ENCODE measurements at places on chromosomes 5 and 9. TPM values are rescaled to one million over a fixed set of nuclear protein-coding genes. Genes with fewer than 3 reads are reported as not detected.
A peak's percentile ranks its signal among the peaks of the same experiment; 100 is the strongest.

DNA sequence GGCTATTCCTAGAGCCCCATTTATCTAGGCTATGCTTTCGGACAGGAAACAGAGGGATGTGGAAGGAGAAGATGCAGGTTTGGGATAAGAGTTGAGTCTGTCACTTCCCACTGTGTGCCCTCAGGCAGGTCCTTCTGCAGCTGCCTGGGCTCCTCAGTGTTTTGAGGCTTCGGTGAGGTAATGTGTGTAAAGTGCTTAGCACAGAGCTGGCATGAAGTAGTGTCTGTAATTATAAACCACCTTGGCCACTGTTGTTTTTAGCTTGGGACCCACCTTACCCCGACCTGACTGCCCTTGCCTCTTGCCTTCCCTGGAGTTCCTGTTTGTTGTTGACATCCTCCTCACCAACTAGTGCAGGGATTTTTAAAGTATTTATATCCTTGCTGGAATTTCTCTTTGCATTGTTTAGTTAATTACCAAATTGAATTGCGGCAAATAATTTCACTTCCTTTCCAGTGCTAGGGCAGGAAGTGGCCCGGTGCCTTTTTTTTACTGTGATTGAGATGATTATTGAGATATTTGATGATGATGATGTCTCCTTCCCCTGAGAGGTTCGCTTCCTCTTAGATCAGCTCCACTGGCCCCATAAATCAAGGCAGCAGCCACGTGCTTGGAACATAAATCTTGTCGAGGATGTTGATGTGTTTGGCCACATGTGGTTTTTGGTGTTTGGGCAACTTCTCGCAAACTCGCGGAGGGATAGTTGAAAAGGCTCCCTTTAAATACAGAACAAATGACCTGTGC lies 38.3 kb upstream of the DAB2IP start:
- H3K4me3 ChIP-seq: no peak overlapping the region
- peaks cover 2% of the 10 kb centered on the region for H3K27me3 ChIP-seq
- H3K36me3 ChIP-seq: no peaks in the 10 kb centered on the region

DNA sequence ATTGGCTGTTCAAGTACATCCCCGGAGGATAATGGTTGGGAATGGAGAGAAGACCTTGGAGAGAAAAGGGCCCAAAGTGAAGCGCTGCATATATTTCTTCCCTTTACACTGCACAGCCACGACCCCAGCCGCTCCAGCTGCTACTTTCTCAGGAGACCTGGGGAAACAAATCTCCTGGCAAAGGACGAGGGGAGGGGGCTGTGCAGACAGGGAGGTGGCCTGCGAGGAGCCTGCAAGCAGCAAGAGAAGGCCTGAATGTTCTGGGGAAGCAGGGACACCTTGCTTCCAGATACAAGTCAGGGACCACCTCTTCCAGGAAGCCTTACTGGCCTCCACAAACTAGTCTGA lies 739 bp upstream of the PDLIM4 start:
- no peaks in the 10 kb centered on the region for H3K27me3 ChIP-seq
- peaks cover 2% of the 10 kb centered on the region for H3K36me3 ChIP-seq
- H3K27ac ChIP-seq: peak overlapping the region; percentile 72
- DNase-seq: no peak
- H3K4me1 ChIP-seq: peaks cover 27% of the 10 kb centered on the region
- H3K4me3 ChIP-seq: no peak overlapping the region

DNA sequence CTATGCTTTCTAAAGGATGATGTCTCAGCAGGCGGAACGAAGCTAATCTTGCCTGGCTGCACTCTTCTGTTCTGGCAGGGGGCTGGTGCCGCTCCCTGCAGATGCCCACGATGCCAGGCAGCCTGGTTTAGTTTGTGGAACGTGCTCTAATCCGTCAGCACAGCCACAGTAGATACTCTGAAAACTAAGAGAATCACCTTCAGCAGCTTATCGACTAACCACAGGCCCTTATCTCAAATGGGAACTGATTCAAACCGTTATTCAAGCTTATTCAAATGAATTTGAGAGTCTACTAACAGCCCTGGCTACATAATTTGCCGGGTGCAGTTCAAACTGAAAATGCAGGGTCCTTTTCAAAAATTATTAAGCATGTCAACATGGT lies 246.6 kb upstream of the ANKRD55 start:
- H3K27ac ChIP-seq: peak overlapping the region; percentile 58
- peaks cover 29% of the 10 kb centered on the region for H3K4me1 ChIP-seq
- H3K36me3 ChIP-seq: no peaks in the 10 kb centered on the region
- no peaks in the 10 kb centered on the region for H3K27me3 ChIP-seq
- H3K4me3 ChIP-seq: no peak overlapping the region

GRCh38 chr9:109295221-109296130 lies 25.4 kb downstream of the EPB41L4B start:
- H3K27me3 ChIP-seq: peaks cover 37% of the 10 kb centered on the region
- H3K36me3 ChIP-seq: no peaks in the 10 kb centered on the region
- no peak overlapping the region for H3K27ac ChIP-seq
- no peak overlapping the region for H3K4me3 ChIP-seq
- no peak for DNase-seq

GRCh38 chr9:132041798-132042197 lies 37.9 kb downstream of the MED27 start:
- no peaks in the 10 kb centered on the region for H3K36me3 ChIP-seq
- H3K27me3 ChIP-seq: no peaks in the 10 kb centered on the region
- H3K4me1 ChIP-seq: peaks cover 15% of the 10 kb centered on the region
- DNase-seq: no peak
- H3K27ac ChIP-seq: peak overlapping the region; percentile 12
- H3K4me3 ChIP-seq: no peak overlapping the region

DNA sequence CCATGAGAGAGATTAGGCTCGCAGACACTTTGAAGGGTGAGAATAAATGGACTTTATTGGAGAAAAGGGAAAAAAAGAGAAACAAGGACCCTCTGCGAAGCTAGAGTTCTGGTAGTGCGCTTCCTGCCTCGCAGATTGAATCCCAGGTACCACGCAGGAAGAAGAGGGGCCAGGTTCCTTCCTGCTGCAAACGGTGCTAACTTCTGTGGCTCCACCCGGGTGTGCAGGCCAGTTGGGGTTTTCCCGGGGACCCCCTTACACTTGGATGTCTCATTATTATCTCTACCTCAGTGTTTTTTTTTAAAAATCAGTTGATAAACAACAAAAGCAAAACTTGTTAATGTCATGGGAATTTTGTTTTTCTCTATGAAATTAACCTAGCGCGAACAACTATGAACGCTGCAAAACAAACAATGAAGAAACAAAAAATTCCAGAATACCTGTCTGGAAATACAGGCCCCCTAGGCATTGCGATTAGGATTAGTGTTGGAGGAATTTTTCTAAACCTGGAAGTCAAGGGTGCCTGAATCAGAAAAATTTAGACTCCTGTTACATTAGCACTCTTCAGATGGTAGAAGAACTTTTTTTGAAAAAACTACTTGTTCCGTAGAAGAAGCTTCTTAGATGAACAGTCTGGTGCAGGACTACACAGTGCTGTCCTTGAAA lies 414.5 kb downstream of the MAN2A1 start:
- H3K4me1 ChIP-seq: no peaks in the 10 kb centered on the region
- H3K27ac ChIP-seq: no peak overlapping the region
- no peaks in the 10 kb centered on the region for H3K27me3 ChIP-seq
- no peak for DNase-seq
- H3K4me3 ChIP-seq: no peak overlapping the region

- H3K4me1 ChIP-seq: no peaks in the 10 kb centered on the region
- H3K36me3 ChIP-seq: no peaks in the 10 kb centered on the region
These were observed 3.9 kb upstream of the LNPEP start for GRCh38 chr5:96932026-96932425.

- no peak for DNase-seq
- no peaks in the 10 kb centered on the region for H3K27me3 ChIP-seq
- H3K27ac ChIP-seq: no peak overlapping the region
- H3K36me3 ChIP-seq: no peaks in the 10 kb centered on the region
These were observed 8.5 kb downstream of the LCN9 start for GRCh38 chr9:135671591-135672041.

GRCh38 chr5:77272206-77272605 lies 61.7 kb downstream of the PDE8B start:
- H3K4me3 ChIP-seq: no peak overlapping the region
- no peaks in the 10 kb centered on the region for H3K27me3 ChIP-seq
- H3K4me1 ChIP-seq: no peaks in the 10 kb centered on the region
- no peak overlapping the region for H3K27ac ChIP-seq
- DNase-seq: no peak

- H3K4me3 ChIP-seq: no peak overlapping the region
- DNase-seq: peak; percentile 16
- H3K36me3 ChIP-seq: no peaks in the 10 kb centered on the region
These were observed 78.0 kb upstream of the LHFPL2 start for GRCh38 chr5:78726571-78726970.

GRCh38 chr5:42950456-42951292 lies 89.4 kb downstream of the ANXA2R start:
- peak overlapping the region; percentile 45 for H3K4me3 ChIP-seq
- H3K36me3 ChIP-seq: peaks cover 2% of the 10 kb centered on the region
- H3K27me3 ChIP-seq: no peaks in the 10 kb centered on the region
- peak; percentile 100 for DNase-seq
- H3K4me1 ChIP-seq: peaks cover 4% of the 10 kb centered on the region

- no peaks in the 10 kb centered on the region for H3K36me3 ChIP-seq
- no peaks in the 10 kb centered on the region for H3K27me3 ChIP-seq
- no peak overlapping the region for H3K27ac ChIP-seq
These were observed 432.9 kb upstream of the BRINP1 start for GRCh38 chr9:119802133-119802532.

DNA sequence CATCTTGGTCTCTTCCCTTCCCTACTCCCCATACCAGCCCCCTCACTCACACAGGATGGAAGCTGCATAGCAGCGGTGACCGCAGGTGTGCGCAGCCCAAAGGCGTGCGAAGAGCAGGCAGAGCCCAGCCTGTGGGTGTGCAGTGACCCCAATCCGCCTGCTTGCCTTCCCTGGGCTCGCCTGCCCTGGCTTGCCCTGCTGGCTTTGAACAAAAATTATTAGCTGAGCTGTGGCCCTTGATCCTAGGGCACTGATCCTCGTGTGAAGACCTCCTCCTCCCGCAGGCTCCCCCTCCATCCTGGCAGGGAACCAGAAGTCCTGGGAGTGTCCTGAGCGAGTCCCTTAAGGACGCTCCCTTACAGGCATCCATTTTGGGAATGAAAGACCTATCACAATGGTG lies 31.9 kb downstream of the MORN5 start:
- H3K4me1 ChIP-seq: no peaks in the 10 kb centered on the region
- peaks cover 30% of the 10 kb centered on the region for H3K27me3 ChIP-seq
- no peaks in the 10 kb centered on the region for H3K36me3 ChIP-seq
- no peak overlapping the region for H3K4me3 ChIP-seq
- no peak for DNase-seq
- H3K27ac ChIP-seq: no peak overlapping the region

DNA sequence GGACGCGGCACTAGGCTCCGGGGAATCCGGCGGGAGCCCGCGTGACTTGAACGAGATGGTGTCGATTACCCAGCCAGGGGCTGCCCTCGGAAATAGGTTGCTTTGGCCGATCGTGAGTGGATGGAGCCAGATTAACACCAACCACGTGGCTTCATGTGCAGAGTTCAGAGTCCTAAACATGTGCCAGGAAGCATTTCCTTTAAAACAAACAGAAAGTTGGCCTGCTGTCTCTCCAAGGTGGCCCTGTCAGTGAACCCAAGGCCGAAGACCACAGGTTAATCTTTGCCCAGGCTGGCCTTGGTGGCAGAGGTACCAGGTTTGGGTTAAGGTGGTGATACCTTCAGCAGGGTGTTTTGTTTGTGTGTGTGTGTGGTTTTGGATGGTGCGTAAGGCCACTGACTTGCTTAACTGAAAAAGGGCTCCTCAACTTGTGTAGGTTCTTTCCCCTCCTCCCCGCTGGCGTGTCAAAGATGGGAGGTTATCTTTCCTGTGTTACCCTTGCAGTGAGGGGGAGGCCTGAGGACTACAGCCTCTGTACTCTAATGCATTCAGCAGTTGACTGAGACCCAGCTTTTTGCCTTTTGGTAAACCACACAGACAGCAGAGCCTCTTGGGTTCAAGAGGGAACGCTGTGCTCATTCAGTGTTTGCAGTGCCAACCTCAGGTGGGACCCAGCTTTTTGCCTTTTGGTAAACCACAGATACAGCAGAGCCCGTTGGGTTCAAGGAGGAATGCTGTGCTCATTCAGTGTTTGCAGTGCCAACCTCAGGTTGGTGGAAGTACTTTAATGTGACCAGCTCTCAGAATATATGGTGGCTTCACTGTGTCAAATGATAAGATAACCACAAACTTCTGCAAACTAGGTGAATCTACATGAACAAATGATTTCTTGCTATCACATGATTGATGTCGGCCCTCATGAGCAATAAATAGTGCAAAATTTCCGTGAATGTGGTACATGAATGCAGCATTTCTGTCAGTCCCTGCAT lies 1.4 kb downstream of the IQGAP2 start:
- no peaks in the 10 kb centered on the region for H3K4me1 ChIP-seq
- H3K36me3 ChIP-seq: no peaks in the 10 kb centered on the region
- no peak for DNase-seq
- no peak overlapping the region for H3K27ac ChIP-seq
- H3K4me3 ChIP-seq: no peak overlapping the region

- no peak overlapping the region for H3K4me3 ChIP-seq
- H3K4me1 ChIP-seq: peaks cover 4% of the 10 kb centered on the region
- 0 out of 2 replicates have a peak, but pooled peaks cover 1% of the 10 kb centered on the region for H3K27me3 ChIP-seq
- H3K27ac ChIP-seq: no peak overlapping the region
- no peaks in the 10 kb centered on the region for H3K36me3 ChIP-seq
- DNase-seq: peak; percentile 77
These were observed 19.9 kb upstream of the PRXL2C start for GRCh38 chr9:96674906-96675538.

- H3K36me3 ChIP-seq: no peaks in the 10 kb centered on the region
- no peaks in the 10 kb centered on the region for H3K27me3 ChIP-seq
- no peak overlapping the region for H3K4me3 ChIP-seq
- H3K4me1 ChIP-seq: no peaks in the 10 kb centered on the region
These were observed 590.7 kb downstream of the RAB3C start for GRCh38 chr5:59173578-59173977.

GRCh38 chr9:34998266-34998665 lies 8.7 kb downstream of the DNAJB5 start:
- DNase-seq: no peak
- H3K27ac ChIP-seq: no peak overlapping the region
- peaks cover 25% of the 10 kb centered on the region for H3K4me1 ChIP-seq
- no peak overlapping the region for H3K4me3 ChIP-seq

DNA sequence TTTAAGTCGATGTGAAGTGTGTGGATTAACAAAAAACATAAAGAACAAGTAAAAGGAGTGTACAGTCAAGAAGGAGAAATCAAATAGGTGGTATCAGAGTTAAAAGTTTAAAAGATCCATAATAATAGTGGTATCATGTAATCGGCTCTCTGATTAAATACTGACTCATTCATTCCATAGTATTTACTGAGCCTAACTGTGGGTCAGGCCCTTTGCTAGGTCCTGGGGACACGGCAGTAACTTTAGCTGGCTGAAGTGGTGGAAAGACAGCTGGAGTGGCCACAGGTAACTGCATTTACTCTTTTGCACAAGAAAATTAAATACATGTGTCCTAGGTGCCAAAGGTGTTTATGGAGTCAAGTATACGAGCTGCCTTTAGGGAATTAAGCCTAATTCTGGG lies 124.0 kb downstream of the GNAQ start:
- H3K4me1 ChIP-seq: peaks cover 8% of the 10 kb centered on the region
- H3K36me3 ChIP-seq: no peaks in the 10 kb centered on the region
- peak; percentile 38 for DNase-seq
- H3K4me3 ChIP-seq: no peak overlapping the region

- H3K4me3 ChIP-seq: no peak overlapping the region
- no peaks in the 10 kb centered on the region for H3K27me3 ChIP-seq
- peaks cover 12% of the 10 kb centered on the region for H3K4me1 ChIP-seq
- peak overlapping the region; percentile 3 for H3K27ac ChIP-seq
These were observed 3.2 kb downstream of the MAP1B start for GRCh38 chr5:72110394-72111013.

PKD2L2 gene
- total RNA-seq: not detected

PCDH12 gene
- 0.18 TPM for total RNA-seq

SPAAR gene
- total RNA-seq: 0.18 TPM

BTNL8 gene
- total RNA-seq: not detected

GNG10 gene
- total RNA-seq: 48.8 TPM

APBA1 gene
- total RNA-seq: 3.8 TPM

MLANA gene
- total RNA-seq: not detected
